ENCODE measurements at places on chromosomes 3 and 15.

DNA sequence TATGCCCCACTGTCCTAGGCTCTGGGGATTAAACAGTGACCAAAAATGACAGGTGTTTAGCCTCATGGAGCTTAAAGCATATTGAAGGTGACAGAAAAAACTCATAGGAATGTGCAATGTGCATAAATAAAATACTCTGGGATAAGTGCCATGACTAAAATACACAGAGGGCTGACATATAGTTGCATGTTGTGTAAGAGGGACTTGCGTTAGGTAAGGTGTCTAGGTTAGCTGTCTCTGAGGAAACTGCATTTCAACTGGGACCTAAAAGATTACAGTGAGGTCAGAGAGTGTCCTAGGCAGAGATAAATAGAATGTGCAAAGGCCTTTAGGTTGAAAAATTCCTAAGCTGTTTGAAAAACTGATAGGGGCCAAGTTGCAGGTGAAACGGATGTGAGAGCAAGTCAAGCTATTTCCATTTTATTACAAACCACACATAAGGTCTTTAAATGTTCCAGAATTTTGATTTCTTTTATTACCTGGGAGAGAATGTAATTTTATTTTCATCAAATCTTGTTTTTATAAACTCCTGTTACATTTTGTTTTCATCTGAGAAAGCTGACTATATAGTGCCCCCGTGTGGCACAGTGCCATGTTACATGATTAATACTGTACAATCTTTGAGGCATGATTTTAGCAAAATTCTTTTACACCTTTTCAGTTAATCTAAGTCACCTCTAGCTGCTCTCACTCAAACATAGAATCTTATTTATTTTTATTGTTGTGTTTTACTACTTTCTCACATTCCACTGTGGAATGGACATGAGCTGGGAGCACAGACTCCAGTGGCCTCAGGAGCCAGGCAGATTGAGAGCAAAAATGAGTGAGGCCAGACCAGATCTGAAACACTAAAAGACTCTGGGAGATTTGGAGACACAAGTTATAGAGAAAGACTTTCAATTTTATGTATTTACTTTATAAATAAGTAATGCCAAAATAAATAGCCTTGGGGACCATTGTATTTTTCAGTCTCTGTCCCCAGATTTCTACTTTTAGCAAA lies 259.6 kb upstream of the ZNF717 start:
- no peak for DNase-seq

DNA sequence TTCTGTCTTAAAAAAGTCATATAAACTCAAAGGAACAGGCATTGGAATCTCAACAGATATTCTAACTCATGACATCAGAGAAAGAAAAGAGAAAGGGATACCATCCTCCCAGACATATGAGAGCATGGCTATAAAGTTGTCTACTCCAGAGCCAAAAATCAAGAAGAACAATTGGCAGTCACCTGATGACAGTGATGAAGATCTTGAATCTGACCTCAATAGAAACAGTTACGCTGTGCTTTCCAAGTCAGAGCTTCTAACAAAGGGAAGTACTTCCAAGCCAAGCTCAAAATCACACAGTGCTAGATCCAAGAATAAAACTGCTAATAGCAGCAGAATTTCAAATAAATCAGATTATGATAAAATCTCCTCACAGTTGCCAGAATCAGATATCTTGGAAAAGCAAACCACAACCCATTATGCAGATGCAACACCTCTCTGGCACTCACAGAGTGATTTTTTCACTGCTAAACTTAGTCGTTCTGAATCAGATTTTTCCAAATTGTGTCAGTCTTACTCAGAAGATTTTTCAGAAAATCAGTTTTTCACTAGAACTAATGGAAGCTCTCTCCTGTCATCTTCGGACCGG lies 35.9 kb downstream of the UNC13C start:
- no peak for DNase-seq

DNA sequence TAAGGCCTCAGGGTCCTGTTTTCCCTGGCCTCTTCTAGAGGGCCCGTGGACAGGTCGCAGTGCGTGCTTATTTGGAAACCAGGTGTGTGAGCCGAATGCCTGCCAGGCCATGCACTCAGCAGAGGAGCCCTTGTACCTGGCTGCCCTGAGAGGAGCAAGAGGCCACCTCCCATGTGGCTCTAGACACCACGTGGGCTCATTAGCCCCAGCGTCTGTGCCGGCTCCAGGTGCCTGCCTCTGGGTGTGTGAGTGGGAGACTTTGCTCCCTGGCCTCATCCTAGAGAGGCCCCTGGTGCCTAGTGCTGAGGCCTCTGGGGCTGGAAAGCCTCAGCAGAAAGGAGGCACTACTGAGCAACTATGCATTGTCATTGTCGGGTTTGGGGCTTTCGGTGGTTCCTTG lies 50.4 kb downstream of the KLF13 start:
- DNase-seq = no peak

- no peak for DNase-seq
These were observed 457.5 kb downstream of the EDEM1 start for GRCh38 chr3:5644773-5645670.

GRCh38 chr3:150978566-150979148 lies 6.1 kb upstream of the CLRN1 start:
- no peak for DNase-seq
